ENCODE measurements at places on chromosomes 12 and 14.

- DNase-seq = no peak
Measured at GRCh38 chr12:2125651-2126522, 73.1 kb downstream of the CACNA1C start.

DNA sequence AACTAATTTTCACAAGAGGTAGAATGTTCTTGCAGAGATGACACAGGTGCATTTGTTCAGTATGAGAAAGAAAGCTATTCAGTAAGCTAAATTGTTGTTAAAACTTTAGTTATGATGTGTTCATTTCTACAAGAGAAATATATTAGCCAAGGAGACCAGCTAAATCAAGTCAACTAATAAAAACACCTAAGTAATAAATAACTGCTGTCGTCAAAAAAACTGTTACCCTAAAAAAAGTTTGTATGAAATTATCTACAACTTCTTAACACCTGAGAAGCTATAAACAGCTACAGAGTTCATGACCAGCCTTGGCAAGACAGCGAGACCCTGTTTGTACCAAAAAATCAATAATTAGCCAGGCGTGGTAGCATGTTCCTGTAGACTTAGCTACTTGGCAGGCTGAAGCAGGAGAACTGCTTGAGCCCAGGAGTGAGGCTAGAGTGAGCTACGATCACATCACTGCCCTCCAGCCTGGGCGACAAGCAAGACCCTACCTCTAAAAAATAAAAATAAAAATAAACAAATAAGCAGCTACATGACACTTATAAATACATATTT lies 67.6 kb upstream of the AP4S1 start:
- DNase-seq = no peak

DNA sequence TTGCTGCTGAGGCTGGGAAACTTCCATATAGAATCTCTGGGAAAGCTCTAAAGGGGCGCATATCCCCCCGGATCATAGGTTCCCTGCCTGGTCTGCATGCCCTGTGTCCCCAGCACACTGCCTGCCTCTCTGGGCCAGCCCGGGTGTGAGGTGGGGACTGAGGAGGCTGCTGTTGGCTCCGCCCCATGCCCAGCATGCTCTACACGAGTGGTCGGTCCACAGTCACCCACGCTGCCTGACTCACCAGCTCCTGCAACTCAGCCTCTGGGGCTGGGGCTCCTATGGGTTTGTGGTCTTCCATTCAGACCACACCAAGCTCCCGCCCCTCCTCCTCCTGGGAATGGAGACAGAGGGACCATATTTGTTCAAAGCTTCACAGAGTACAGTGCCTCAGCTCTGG lies 88.5 kb upstream of the ANO2 start:
- no peak for DNase-seq

- DNase-seq = no peak
Measured at GRCh38 chr12:92403210-92404175, 257.8 kb upstream of the BTG1 start.

DNA sequence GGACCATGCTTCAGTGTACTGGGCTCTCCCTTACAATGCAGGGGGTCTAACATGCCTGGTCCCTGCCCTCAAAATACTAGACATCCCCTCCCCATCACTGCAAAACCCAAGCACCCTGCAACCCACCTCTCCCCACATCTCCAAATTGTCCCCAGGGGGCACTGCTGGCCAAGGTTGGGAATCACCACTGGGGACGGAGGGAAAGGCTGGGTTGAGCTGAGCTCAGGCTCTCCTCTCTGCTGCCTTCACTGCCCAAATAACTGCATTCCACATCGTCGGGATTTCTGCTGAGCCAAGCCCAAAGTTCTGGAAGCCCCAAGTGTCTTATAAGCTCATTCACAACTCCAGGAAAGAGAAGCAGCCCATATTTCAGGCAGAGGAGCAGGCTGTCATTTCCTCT lies 69.6 kb downstream of the NT5DC3 start:
- DNase-seq = no peak

DNA sequence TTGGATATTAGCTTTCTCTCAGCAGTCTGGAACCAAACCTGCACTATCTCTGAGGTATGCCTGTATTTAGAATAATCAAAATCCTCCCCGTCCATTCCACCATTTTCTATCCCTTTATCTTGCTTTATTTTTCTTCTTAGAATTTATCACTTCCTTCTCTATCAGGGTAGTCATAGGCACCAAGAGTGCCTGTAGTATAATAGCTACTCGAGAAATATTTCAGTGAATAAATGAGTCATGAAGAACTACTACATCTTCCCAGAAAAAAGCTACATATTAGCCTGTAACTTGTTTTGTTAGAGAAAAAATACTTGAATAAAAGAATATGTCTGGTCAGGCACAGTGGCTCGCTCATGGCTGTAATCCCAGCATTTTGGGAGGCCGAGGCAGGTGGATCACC lies 4.3 kb downstream of the SLC2A14 start:
- no peak for DNase-seq

DNA sequence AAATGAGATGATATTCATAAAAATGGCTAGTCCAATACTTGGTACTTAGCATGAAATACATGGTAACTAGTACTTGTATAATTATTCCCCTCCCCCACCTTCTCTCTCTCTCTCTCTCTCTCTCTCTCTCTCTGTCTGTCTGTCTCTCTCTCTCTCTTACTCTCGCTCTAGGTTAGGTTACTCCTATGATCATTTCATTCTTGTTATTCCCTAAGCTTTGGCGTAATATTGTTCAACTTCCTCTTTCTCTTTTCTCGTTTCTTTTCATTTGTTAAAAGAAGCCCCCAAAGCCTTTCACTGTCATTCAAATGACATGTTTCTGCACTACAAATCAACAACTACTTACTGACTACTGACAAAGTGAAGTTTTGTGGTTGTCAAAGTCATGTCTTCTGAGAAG lies 89.8 kb downstream of the GRIP1 start:
- no peak for DNase-seq

GRCh38 chr14:65483647-65484046 lies 71.1 kb downstream of the FUT8 start:
- no peak for DNase-seq

GRCh38 chr14:50257732-50258131 lies 26.4 kb upstream of the SOS2 start:
- no peak for DNase-seq

- DNase-seq = peak; percentile 62
Measured at GRCh38 chr14:50520947-50521815, 11.2 kb downstream of the MAP4K5 start.

GRCh38 chr12:77161944-77162343 lies 96.6 kb upstream of the E2F7 start:
- DNase-seq = no peak

DNA sequence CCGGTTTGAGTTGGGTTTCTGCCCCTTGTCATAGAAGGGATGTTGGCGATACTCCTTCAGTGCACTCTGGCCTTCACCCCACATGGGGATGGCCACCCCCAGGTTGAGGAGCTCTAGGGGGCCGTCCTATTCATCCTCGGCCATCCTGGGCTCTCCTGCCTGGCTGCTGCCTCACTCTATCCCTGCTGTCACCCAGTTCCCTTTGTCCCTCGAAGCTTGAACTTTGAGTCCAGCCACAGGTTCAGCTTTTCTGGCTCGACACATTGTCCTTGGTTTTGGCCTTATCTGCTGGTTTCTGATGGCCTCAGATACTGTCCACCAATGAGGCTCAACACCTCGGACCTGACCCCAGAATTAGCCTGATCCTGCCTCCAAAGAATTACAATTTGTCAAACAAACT lies 58.6 kb downstream of the C14orf132 start:
- no peak for DNase-seq

- no peak for DNase-seq
Measured at GRCh38 chr12:116246490-116247179, 30.9 kb downstream of the MED13L start.

- DNase-seq = no peak
Measured at GRCh38 chr14:38207736-38208617, at the start of gene SSTR1. Gene SSTR1, plus strand, starts transcription at chr14:38207904. Its CDS starts 1,486 bp downstream, at chr14:38209390.

DNA sequence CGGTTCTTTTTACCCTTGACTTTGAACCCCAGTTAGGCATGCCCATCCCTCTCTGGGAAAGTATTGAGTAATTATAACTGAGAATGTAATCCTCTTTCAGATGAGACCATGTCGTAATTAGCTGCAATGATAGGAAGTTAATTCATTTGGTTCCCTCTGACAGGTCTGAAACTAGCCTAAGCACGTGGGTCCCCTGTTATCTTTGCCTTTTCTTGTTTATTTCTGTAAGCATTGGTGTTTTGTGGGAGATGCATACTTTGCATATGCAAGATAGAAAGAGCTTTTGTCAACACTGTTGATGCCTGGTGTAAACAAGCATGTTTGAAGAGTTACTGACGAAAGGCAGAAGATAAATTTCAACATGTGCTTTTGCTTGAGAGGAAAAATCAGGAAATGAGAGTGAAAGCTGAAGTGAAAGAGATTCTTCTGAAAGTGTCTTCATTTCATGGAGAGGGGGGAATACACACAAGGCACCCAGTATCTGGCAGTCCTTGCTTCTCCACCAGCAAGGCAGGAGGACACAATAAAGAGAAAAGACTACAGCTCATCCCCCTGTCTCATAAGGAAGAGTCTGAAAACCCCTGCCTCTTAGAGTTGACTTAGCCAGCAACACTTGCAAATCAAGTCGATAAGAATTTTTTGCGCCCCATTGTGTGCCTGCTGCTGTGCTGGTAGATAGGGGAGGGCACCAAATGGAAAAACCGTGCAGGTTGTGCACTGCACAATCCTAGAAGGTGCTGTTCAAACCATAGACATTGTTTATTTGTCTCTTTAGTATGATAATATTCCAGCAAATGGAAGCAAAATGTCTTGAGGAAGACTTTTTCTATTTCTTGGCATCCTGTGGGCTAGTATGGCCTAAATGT lies 77.8 kb downstream of the SLC24A4 start:
- DNase-seq = no peak

- no peak for DNase-seq
Measured at GRCh38 chr12:15682826-15683225, 106.4 kb downstream of the EPS8 start.

- no peak for DNase-seq
Measured at GRCh38 chr12:59911516-59911915, 315.7 kb downstream of the SLC16A7 start.

DNA sequence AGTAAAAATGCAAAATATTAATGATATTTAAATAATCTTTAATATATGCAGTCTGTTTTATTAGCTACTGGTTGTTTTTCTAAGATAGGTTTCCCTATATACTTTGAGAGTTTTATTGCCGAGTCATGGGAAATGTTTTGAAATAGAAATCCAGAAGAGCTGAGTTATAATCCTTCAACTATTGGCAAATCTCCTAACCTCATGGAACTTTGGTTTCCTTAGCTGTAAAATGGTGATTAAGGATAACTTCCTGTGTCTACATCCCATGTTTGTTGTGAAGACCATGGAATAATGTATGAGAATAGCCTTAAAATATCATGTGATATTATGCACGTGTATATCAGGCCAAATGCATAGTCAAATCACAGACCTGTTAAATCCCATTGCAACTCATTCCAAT lies 51.0 kb downstream of the UNC79 start:
- DNase-seq = no peak

GRCh38 chr12:6813363-6813762 lies 8.3 kb upstream of the GPR162 start:
- no peak for DNase-seq

GRCh38 chr12:100375038-100375735 lies 18.3 kb downstream of the SLC17A8 start:
- no peak for DNase-seq

- DNase-seq = no peak
Measured at GRCh38 chr14:67622675-67623074, 3.0 kb downstream of the ARG2 start.

DNA sequence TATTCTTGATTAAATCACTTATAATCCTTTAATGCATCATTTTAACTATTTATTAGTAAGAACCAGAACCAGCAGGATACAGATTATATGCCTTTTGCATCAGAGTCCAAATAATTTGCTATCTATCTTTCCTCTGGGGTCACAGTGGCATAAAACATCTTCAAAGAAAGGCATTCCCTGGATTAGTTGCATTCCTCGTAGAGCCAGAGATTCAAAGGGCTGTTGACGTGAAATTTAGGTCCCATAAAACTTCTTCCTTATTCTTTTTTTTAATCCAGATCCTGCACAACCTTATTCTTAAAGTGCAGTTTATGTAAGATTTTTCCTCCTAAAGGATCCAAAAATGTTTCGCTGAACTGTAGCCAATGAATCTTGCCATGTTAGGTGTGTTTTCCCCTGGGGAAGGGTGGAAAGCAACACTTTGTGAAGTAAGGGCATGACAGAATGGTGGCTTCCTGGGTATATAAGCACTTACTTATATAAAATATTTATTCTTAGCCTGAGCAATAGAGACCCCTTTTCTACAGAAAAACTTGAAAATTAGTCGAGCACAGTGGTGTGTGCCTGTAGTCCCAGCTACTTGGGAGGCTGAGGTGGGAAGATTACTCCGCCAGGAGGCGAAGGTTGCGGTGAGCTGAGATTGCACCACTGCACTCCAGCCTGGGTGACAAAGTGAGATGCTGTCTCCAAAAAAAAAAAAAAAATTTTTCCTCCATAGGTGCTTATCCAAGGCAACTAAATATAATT lies 208.7 kb downstream of the PCNX1 start:
- DNase-seq = no peak

GRCh38 chr12:75364919-75365318 lies 26.0 kb upstream of the GLIPR1L2 start:
- no peak for DNase-seq

DNA sequence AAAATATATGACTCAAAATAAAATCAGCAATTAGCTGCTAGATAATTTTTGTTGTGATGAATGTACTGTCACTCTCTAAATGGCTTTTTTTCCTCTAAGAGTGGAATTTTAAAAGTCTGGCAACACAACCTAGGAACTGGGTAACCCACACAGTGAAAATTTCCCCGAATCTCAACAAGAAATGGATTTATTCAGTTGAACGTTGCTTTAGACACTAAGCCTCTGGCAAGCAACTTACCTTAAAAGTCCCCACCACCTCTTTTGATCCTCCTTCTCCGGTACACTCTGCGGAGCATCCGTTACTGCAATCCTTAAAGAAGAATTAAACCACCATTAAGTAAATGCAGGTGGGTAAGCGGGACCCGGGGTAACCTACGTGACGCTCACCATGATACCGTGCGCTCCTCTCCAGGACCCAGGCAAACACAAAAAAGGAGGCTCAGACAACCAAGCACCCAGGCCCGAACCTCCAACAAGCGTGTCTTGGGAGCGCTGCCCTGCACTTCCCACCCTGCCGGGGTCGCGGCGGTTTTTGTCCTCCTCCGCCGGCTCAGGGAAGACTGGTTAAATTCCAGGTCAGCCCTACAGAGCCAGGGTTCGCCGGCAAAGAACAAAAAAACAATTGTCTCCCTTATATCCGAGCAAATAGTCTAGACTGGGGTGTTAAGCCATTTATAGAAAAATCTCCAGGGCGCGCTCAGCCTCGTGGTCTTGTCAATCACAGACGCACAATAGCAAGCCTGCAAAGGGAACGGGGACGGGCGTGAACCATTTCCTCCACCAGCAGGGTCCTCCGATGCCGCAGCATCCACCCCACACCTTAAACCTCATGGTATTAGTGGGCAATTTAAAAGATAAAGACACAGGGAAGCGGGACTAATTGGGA lies 47.1 kb downstream of the BCAT1 start:
- DNase-seq = no peak

DNA sequence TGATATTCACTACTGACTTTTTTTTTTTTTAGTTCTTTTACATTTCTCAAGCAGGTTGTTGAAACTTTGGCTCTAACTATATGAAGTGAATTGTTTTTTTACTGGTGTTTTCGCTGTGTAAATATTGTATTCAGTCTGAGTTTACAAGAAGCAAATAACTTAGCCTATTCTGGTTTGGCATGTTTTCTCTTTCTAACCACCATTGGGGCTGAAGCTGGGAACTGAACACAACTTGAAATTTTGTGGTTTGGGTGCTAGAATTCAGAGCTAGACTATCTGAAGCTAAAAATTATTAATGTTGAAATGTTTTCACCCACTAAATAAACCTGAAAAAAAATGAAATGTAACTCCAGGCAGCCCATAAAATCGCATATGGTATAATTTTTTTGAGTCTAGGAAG lies 37.2 kb downstream of the RAD51B start:
- DNase-seq = no peak
